Activated CD4-positive, CD25-positive, alpha-beta regulatory T cell treated with anti-CD3 and anti-CD28 coated beads, Interleukin-2, amount 50 U/mL, for 24 hours (primary cell): ENCODE measurements at places on chromosomes 4 and X.

DNA sequence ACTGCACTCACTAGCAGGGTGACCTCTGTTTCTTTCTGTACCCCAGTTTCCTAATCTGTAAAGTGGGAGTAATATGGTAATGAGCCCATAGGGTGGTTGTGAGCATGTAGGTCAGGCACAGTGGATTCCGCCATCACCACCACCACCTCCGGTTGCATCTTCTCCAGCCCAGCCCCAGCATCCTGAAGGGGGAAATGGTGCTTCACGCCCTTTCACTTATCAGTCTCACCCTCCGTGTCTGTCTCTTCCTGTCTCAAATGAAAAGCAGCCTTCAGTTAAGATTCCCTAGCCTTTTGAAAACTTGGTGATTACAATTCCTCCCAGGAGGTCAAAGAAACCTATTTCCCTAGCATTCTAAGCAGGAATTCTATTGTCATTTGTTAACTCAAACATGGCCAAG lies 16.9 kb upstream of the XPNPEP2 start:
- ATAC-seq, result no peak

- ATAC-seq, result no peak
Measured at GRCh38 chr4:53267026-53267425, 98.8 kb downstream of the SCFD2 start.

DNA sequence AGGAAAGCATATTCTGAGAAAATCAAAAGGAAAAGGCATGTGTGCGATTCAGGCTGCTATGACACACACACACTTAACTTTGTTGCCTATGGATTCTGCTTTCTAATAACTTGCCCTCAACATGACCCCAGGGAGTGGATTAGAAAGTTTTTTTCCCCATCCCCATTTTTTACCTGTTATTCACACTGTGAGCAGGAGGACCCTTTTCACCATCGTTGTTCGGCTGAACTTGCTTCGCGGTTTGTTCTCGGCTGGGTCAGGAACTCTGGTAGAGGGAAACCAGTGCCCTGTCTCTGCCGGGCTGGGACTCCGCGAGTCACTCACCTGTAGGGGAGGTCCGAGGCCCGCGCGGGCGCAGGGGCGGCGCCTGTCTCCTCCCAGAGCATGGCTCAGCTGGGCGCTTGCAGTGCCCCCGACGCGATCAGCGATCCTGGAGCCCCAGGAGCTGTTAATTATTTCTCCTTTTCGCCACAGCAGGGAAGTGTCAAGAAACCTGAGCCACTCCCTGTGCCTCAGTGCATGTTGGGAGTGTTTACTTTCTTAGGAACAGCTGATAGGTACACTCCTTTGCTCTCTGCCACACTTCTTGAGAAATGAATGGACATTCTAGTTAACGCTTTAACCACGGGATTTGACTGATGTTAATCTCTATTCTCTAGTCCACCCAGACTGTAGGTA lies at the start of gene RASSF6:
Gene RASSF6 (minus strand): TSS at position 322 of the 678 bp plus-strand sequence. CDS start 8,641 bp downstream, outside the sequence.
- ATAC-seq, result peak; percentile 41

- ATAC-seq, result no peak
Measured at GRCh38 chrX:10534611-10535010, 85.8 kb downstream of the MID1 start.

- no peak for ATAC-seq
Measured at GRCh38 chr4:150694438-150694837, 112.5 kb downstream of the MAB21L2 start.

GRCh38 chrX:51614353-51615012 lies 4.2 kb downstream of the CENPVL3 start:
- ATAC-seq, result no peak

- peak; percentile 39 for ATAC-seq
Measured at GRCh38 chr4:149997881-149998421, 80.3 kb upstream of the DCLK2 start.
